ENCODE measurements at places on chromosomes 2 and 18. TPM values are rescaled to one million over a fixed set of nuclear protein-coding genes. Genes with fewer than 3 reads are reported as not detected.

DNA sequence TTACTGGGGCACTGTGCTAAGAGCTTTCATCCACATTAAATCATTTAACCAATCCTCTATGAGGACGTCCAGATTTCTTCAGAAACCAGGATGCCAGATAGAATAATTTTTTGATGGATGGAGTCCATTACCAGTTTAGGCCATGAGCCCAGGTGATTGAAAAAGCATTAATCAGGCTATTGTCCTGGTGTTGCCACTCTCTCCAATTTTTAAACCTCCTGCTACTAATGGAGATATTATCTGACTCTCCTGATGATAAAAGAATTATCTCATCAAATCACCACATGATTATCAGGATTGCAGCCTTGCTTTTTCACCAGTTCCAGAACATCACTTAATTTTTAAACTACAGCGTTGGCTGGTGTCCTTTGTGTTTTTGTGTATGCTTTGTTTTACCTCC is 402.2 kb downstream of the CLIP4 start:
- no peak for DNase-seq

- no peak for DNase-seq
Measured at GRCh38 chr2:105521176-105521575, 122.3 kb upstream of the FHL2 start.

DNA sequence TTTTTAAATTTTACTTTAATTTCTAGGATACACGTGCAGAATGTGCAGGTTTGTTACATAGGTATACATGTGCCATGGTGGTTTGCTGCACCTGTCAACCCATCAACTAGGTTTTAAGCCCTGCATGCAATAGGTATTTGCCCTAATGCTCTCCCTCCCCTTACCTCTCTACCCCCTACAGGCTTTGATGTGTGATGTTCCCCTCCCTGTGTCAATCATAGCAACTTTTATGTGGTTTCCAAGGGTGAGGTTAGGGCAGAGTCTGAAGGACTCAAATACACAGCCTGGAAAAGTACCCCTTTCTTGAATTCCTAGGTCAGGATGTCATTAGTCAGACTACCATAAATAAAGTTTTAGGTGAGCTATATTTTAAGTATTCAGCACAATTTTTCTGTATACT is 31.1 kb upstream of the MYT1L start:
- no peak for DNase-seq

DNA sequence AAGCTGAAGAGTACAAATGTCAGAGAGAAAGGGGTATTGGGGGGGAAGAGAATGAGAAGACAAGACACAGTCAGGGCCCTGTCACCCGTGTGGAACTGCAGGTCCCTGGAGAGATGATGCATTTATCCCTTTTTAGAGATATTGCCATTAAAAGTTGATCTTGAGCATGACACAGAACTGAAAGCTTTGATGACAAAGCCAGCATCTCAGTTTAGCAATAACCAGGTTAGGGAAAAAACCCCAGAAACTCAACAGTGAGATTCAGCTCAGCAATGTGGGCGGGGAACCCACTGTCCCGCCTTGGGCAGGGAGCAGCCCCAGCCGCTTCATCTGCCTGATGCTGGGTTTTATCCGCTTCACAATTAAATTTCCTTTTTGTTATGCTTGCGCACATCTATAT is 181.1 kb downstream of the NEDD4L start:
- DNase-seq = no peak

GRCh38 chr2:98477506-98477905 is 32.8 kb downstream of the INPP4A start:
- DNase-seq = no peak

DNA sequence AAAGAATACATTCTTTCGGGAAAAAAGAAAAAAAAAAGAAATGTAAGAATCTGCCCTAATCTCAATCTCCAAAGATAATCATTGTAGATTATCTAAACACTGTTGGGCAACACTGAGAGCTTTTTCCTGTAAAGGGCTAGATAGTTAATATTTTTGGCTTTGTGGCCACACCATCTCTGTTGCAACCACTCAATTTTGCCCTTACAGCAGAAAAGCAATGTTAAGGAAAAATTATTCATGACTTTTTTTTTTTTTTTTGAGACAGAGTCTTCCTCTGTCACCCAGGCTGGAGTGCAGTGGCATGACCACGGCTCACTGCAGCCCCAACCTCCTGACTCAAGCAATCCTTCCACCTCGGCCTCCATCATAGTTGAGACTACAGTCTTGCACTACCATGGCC is 17.3 kb upstream of the FZD5 start:
- no peak for DNase-seq

GRCh38 chr2:232030229-232030628 is 68.7 kb downstream of the DIS3L2 start:
- DNase-seq = no peak

- no peak for DNase-seq
Measured at GRCh38 chr2:213980883-213981282, 430.0 kb upstream of the VWC2L start.

DNA sequence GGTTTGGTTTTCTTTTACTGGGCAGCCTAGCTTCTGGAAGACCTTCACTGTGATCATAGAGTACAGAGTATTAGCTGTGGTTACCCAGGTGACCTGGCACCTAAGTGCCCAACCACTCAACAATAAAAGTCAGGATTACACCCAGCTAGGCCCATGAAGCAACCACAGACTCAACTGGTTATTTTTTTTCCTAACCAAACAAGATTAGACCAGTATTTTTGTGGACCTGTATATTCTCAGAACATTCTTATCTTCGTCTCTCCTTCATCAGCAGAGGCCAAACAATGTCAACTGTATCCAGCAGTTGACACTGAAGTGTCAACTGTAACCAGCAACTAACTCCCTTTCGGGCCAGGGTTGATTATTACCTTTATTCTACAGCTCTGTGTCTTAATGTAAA is 289.2 kb upstream of the SLC39A10 start:
- no peak for DNase-seq

The ALPI gene
- total RNA-seq = not detected

The RFX8 gene
- 0.66 TPM for total RNA-seq

The ITPRIPL1 gene
- 2.3 TPM for total RNA-seq

The FZD7 gene
- 18.5 TPM for total RNA-seq
